ENCODE measurements at places on chromosomes 1 and 21.

DNA sequence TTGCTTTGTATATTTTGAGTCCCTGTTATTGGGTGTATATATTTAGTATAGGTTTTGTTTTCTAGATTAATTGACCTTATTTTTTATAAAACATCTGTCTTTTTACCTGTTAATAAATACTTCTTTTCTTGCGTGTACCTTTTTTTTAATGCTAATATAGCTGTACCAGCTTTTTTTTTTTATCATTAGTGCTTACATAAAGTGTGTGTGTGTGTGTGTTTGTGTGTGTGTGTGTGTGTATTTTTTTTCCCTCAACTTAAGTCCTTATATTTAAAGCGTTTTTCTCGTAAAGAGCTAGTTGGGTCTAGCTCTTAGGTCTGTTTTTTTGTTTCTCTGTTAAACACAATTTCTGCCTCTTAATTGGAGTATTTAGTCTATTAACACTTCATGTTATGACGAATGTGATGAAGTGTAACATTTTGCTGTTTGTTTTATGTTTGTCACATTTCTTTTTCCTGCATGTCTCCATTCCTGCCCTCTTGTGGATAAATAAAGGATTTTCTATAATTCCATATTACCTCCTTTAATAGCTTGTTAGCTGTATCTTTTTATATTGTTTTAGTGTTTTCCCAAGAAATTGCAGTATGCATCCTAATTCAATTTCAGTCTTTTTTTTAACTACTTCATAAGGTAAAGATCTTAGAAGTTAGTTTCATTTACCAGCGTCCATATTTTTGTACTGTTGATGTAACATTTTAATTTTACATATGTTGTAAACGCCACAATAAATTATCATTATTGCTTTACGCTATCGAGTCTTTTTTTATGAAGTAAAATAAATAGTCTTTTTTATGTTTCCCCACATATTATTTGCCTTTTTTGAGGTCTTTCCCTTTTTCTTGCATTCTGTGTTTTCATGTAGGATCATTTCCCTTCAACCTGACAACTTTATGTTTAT is 4.3 kb downstream of the PRMT2 start:
- DNase-seq, result no peak

DNA sequence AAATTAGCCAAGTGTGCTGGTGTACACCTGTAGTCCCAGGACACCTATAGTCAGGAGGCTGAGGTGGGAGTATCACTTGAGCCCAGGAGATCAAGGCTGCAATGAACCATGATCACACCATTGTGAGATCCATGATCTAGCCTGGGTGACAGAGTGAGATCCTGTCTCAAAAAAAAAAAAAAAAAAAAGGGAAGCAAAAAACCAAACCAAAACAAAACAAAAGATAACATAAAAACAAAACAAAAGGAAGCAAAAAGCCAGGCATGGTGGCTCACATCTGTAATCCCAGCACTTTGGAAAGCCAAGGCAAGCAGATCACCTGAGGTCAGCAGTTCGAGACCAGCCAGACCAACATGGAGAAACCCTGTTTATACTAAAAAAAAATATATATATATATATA is 9.4 kb upstream of the AKR1A1 start:
- no peak for DNase-seq

GRCh38 chr21:43827015-43827611 is 37.7 kb downstream of the RRP1 start:
- DNase-seq, result no peak

DNA sequence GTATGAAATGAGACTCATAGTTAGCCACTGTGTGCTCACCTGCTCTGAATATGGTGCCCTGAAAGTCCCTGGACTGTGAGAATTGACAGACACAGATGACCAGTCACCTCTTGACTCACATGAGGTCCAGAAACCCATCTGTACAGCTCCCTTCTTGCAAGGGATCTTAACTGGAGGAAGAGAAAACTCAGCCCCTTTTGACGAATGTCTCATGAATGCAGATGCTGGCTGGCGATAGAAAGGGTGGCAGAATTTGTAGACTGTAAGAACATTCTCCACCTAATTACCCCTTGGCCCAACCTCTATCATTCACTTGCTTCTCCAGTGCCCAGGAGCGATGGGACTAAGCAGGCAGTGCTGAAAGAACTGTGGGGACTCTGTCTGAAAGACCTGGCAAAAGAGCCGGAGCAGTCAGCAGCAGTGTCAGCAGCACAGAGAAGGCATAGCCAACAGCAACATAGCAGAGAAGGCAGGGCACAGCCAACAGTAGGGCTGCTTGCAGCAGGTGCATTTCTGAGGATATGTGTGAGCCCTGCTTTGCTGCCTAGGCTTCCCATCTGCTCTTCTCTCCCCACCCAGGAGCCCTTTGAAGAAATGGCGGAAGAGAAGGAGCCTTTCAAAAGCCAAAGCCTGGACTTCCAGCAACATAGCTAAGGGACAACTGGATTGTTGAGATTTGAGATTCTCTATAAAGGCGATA is 25.8 kb upstream of the IFNGR2 start:
- no peak for DNase-seq

- DNase-seq, result no peak
Observed at GRCh38 chr1:67566803-67567377, 118.1 kb upstream of the GADD45A start.

GRCh38 chr1:245085508-245086095 is 69.2 kb upstream of the KIF26B start:
- no peak for DNase-seq

- no peak for DNase-seq
Observed at GRCh38 chr1:172401892-172402291, 18.6 kb upstream of the C1orf105 start.

DNA sequence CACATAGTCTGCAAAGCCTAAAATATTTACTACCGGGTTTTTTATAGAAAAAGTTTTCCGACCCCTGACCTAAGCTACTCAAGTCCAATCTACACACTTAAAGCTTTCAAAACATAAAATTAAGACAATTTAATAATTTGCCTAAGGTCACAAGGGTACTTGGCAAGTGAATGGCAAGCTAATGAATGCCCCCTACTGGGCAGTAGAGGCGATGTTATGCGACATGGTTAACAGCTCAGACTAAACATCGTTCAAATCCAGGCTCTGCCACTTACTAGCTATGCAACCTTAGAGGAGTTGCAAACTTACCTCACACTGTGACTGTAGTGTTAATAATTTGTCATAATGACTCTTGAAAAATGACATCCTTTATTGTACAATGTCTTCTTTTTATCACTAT is 317.2 kb upstream of the NFIA start:
- DNase-seq, result no peak

- DNase-seq, result no peak
Observed at GRCh38 chr1:109890115-109890953, 20.3 kb upstream of the CSF1 start.

- DNase-seq, result no peak
Observed at GRCh38 chr1:207867136-207868109, 43.5 kb downstream of the CD34 start.

GRCh38 chr1:165644064-165644735 is 13.2 kb downstream of the MGST3 start:
- no peak for DNase-seq

GRCh38 chr21:36082237-36082664 is 12.4 kb downstream of the CBR1 start:
- DNase-seq, result no peak

- no peak for DNase-seq
Observed at GRCh38 chr1:69914976-69915765, 290.2 kb downstream of the LRRC40 start.

DNA sequence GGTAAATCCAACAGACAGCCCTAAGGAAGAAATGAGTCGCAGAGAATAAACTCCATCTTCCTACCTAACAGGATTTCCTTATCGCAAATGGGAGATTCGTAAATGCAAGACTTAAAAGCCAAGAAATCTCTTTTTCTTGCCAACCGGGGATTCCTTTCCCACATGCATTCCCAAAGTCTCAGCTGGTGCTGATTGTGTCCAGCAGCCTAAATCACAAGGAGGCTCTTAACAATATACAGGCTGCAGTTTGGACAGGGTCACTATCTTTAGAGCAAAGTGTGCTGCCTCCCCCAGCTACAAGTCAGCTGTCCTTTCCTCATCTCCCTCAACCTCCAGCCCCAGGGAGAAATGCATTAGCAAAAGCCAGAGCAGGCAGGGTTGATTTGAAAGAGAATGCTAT is 189.8 kb upstream of the PLXNA2 start:
- DNase-seq, result no peak

DNA sequence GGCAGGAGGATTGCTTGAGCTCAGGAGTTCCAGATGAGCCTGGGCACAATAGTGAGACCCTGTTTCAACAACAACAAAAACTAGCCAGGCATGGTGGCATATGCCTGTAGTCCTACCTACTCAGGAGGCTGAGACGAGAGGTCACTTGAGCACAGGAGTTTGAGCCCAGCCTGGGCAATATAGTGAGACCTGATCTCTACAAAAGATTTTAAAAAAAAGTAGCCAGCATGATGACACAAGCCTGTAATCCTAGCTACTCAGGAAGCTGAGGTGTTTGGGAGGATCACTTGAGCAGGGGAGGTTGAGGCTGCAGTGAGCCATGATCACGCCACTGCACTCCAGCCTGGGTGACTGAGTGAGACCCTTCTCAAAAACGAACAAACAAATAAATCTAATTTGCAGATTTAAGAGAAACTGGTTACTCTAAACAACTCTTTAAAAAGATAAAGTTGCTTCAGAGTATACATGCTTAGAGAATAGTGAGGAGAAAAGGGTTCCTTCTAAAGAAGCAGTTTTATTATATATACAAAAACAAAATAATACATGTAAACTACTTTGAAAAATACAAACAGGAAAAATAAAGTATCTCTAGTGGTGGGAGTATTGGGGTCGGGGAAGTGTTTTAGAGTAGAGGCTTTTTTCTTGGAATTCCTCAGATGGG is 88.4 kb downstream of the ADCY10 start:
- no peak for DNase-seq

GRCh38 chr1:80436851-80437250 is 1363.9 kb upstream of the ADGRL2 start:
- DNase-seq, result no peak

- DNase-seq, result no peak
Observed at GRCh38 chr1:218948446-218948845, 225.2 kb upstream of the LYPLAL1 start.

GRCh38 chr1:219544163-219544846 is 68.6 kb downstream of the ZC3H11B start:
- no peak for DNase-seq

- no peak for DNase-seq
Observed at GRCh38 chr21:34926803-34927467, 122.2 kb downstream of the RUNX1 start.

DNA sequence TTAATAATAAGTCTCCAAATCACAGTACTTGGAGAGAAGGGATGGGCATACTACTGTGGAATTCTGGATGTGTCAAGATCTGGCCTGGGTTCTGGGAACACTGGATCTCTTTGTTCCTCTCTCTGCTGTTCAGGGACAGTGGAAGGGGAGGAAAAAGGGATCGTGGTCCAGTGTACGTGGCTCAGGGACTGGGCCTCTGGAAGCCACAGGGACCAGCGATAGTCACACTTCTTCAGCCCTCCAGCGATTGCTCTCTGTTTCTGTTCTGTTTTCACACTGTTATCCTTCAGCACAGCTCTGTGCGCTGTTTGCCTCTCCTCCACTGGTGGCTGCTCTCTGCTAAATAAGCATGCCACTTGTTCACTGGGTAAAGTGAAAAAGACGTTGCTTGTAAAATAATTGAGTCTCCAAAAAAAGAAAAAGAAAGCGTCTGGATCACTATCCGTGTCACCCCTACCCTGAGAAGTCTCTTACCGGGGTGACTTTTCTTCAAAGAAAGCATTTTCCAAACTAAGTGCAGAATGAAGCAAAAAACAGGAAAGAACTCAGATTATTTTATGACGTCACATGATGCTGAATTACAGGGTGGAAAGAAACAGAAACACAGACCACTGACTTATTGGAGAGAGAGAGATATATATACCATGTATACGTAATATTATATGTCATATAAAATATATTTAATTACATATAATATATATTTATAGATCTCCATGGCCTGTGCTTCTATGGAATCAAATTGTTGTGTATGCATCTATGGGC is 279.4 kb downstream of the RGS7 start:
- DNase-seq, result no peak

DNA sequence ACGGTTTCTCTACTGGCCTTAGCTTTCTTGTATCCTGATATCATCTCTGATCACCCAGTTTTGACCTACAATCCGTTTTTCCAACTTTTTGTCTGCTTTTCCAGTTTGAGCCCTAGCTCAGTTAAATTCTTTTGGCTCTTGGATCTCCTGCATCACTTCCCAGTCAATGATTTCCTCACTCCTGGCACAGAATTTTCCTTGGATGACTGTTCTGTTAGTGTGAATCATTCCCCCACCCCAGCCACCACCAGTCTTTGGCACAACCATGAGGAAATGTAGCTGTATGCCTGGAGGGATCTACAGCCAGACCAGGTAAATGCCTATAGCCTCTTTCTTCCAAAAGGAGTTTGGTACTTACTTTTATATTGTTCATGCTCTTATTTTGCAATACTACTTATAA is 187.2 kb upstream of the PTGFR start:
- no peak for DNase-seq

GRCh38 chr1:50667710-50668356 is 244.6 kb upstream of the DMRTA2 start:
- DNase-seq, result no peak

DNA sequence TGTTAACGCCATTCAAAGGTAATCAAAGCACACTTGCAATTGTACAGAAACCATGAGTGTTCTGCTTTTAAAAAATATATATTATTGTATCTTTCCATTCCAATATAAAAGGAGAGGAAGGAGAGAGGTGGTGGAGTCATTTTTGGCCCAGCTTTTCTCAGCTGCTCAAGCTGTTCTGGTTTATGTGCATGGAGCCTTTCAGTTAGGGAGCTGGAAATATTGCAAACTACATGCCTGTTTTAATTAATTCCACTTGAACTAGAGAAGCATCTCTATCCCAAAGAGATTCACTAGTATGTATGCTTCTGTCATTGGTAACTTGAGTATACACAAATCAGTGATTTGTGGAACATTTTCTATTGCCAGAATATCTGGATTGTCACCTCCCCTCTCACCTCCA is 28.5 kb upstream of the C1orf105 start:
- no peak for DNase-seq

DNA sequence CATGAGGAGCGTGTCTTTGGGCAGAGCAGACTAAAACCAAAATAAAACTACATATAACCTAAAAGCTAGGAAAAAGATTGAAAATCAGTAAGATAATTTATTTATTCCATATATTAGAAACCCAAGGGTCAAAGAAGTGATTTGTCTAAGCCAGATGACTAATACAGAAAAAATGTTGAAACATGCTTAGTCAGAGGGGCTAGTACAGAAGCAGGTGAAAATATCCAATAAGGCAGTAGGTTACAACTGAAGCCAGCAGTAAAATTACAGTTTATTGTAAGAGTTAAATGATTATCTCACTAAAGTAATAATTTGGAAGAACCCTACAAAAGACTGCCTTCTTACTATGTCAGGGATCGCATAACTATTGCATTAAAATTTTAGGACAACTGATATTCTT is 1190.9 kb upstream of the PRMT6 start:
- no peak for DNase-seq

DNA sequence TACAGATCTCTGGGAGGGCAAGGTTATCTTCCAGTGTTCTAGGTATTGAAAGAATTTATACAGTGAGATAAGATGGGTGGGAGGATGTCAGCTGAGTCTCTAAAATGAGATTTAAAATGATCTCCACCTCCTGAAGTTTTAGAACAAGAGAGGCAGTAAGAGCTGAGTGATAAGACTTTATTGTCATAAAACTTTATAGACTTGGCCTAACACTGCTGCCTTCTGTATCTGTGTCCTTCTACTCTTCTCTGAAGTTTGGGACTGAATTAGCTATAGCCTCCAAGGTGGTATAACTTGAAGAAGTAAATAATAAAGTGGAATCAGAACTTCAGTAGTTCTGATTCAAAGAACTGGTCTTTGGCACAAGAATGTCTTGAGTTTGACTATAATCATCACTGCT is 48.3 kb downstream of the SUCO start:
- no peak for DNase-seq
